Right renal cortex interstitium (tissue), 3 donors: ENCODE measurements at places on chromosomes 7 and 10.

DNA sequence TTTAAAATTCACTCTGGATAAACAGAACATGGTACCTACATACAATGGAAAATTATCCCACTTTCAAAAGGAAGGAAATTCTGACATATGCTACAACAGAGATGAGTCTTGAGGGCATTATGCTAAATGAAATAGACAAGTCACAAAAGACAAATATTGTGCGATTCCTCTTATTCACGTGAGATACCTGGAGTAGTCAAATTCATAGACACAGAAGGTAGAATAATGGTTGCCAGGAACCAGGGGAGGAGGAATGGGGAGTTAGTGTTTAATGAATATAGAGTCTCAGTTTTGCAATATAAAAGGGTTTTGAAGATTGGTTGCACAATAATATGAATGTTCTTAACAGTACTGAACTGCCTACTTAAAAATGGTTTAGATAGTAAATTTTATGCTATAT lies 69.8 kb upstream of the WAC start:
- DNase-seq: no peak

- no peak for DNase-seq
These were observed 248.8 kb upstream of the ZMIZ1 start for GRCh38 chr10:78820007-78820362.

- no peak for DNase-seq
These were observed 129.2 kb downstream of the TES start for GRCh38 chr7:116339564-116339963.

DNA sequence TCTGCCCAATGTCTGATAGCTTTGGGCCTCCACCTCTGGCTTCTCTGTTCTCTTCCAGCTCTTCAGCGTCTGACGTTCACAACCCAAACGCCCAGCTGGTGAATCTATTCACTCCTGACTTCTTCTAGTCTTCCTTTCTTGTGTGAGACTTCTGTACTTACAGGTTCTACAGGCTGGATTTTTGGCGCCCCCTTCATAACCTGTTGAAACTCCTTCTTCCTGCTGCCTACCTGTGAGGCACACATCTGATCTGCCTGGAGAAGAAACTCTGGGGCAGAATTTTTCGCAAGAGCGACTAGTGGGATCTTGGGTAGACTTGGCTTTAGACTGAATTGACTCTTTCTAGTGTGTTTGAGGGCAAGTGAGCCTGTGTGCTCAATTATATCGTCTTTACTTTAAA lies 249.3 kb downstream of the REEP3 start:
- DNase-seq: no peak

- no peak for DNase-seq
These were observed 1.4 kb downstream of the PARD3 start for GRCh38 chr10:34813626-34814222.
